Stimulated activated naive CD8-positive, alpha-beta T cell treated with anti-CD3 and anti-CD28 coated beads, Interleukin-15, amount 100 ng/mL, for 72 hours (primary cell): ENCODE measurements at places on chromosomes 16 and 17.

- no peak for DNase-seq
Observed at GRCh38 chr17:39173526-39174274, 7.7 kb upstream of the ARL5C start.

- peak; percentile 53 for DNase-seq
Observed at GRCh38 chr16:10738231-10739077, 5.2 kb upstream of the NUBP1 start.

- no peak for DNase-seq
Observed at GRCh38 chr16:52696126-52696525, 149.2 kb upstream of the TOX3 start.

DNA sequence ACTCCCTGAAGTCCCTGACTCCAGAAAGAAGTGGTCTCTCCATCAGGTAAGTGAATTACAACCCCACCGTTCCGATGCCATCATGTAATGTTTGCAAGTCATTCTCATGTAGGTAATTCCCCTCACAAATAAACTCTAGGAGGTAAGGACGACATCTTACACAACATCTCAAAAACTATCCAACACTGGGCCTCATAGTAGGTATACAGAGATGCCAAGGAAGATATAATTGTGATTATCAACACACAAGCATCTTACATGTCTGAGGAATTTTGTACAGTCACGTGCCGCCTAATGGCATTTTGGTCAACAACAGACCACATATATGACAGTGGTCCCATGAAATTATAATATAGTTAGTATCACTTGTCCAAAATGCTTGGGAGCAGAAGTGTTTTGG is 7.4 kb downstream of the GCSH start:
- no peak for DNase-seq

GRCh38 chr17:50319306-50320004 is 26.5 kb upstream of the XYLT2 start:
- DNase-seq = no peak

DNA sequence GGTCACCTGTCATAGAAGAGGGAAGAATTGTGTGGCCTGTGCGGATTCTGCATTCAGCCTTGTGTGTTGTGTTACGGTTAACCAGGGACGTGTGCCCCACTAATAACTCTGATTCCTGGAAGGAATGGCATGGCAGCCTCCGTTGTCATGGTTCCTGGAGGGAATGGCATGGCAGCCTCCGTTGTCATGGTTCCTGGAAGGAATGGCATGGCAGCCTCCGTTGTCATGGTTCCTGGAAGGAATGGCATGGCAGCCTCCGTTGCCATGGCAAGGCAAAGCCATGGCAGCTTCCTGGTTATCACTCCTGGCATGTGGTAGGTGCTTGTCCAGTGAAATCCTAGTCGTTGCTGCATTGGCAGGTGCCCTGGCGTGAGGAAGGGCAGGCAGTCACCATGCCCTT is 8.9 kb downstream of the SPG7 start:
- no peak for DNase-seq

- DNase-seq = no peak
Observed at GRCh38 chr17:82371333-82372248, at the start of gene UTS2R. Gene UTS2R, plus strand, starts transcription at chr17:82371765. Its CDS starts 2,560 bp downstream, at chr17:82374325.

DNA sequence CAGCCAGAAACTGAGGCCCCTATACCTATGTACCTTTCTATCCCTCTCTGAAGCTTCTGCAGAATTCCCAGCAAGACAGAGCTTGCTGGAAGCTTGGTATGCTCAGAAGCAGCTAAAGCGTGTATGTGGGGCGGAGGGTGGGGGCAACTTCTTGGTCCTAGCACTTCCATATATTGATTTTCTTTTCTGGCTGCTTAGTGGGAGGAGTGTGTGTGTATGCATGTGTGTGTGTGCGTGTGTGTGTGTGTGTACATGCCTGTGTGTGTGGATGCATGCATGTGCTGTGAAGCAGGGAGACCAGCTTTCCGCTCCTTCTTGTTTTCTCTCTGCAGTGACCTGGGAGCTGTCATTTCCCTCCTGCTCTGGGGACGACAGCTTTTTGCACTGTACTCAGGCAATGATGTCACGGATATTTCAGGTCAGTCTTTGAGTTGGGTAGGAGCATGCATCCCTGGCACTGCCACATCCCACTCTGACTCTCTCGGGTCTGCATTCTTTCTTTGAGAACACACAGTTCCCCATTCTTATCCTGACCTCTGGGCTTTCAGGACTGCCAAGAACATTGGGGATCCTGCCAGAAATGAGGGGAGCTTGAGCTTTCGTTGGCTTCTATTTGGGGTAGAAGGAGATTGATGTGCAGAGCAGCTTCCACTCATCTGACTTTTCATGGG is 10.7 kb downstream of the HPR start:
- DNase-seq = no peak

DNA sequence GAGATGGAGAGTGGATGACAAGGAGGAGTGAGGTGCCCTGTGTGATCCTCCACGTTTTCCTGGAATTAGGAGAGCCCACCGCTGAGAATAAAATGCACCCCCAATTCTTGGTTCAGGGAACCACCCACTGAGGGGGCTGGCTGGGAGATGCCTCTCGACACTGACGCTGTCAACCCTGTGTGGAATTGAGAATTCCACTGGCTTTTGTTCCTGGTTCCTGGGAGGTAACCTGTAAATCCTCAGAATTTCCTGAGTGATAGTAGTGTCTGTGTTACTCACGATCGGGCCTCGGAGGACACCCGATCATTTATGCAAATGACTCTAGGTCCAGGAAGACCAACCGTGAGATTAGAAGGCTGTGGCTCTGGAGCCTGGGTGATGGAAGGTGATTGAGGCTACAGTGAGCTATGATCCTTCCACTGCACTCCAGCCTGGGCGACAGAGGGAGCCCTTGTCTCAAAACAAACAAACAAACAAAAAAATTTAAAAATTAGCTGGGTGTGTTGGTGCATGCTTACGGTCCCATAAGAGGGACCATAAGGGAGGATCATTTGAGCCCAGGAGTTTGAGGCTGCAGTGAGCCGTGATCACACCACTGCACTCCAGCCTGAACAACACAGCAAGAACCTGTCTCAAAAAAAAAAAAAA is 11.7 kb upstream of the PRPSAP1 start:
- DNase-seq = no peak

DNA sequence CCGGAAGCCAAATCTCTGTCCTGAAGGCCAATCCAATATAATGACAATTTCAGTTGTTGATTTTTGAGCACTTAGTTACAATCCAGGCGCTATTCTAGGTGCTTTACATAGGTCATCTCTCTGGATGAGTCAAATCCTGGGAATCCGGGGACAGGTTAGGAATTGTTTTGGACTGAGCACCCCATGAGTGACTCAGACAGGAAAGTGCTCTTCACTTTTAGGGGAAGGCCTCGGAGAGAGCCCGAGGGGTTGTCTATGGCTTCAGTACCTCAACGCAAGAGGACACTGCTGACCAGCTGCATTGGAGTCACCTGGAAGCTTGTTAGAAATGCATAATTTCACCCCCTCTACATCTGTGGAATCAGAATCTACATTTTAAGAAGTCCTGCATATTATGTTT is 108.8 kb downstream of the IRX5 start:
- no peak for DNase-seq

GRCh38 chr17:77151186-77151585 is 10.4 kb downstream of the SEC14L1 start:
- no peak for DNase-seq

GRCh38 chr16:70765491-70765890 is 35.5 kb downstream of the VAC14 start:
- no peak for DNase-seq

GRCh38 chr17:63488851-63489250 is 12.0 kb downstream of the ACE start:
- DNase-seq = no peak

DNA sequence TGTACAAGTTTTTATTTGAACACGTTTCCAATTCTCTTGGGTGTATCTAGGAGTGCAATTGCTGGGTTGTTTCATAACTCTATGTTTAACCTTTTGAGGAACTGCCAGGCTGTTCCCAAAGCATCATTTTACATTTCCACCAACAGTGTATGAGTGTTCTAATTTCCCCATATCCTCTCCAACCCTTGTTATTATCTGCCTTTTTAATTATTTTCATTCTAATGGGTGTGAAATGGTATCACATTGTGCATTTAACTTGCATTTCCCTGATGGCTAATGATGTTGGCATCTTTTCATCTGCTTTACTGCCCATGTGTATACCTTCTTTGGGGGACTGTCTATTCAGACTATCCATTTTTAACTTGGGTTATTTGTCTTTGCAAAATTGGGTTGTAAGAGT is 104.2 kb downstream of the USP31 start:
- DNase-seq = no peak

DNA sequence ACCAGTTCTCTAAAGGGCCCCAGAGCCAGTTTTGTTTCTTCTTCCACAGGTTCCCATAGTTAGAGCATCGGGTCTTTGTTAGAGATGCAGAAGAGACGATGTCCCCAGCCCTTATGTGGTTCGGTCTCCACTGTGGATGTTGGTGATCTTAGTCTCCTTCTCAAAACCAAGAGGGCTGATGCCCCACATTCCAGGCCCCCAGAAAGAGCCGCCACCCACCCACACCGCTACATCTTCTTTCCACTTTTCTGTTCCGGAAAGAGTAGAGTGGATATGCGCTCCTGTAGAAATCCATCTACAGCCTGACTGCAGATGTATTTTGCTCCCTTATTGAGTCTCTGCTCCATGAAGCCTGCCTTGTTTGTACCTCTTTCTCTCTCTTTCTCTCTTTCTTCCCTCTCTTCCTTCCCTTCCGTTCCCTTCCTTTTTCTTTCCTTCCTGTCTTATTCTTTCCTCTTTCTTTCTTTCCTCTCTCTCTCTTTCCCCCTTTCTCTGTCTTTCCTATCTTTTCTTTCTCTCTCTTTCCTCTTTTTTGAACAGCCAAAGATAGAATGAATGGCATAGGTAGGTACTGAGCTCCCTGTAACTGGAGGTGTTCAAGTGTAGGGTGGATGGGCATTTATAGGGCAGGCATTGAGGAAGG is 224.3 kb downstream of the SEC14L1 start:
- DNase-seq = no peak

- no peak for DNase-seq
Observed at GRCh38 chr16:65793781-65794180, 572.7 kb upstream of the CDH5 start.

DNA sequence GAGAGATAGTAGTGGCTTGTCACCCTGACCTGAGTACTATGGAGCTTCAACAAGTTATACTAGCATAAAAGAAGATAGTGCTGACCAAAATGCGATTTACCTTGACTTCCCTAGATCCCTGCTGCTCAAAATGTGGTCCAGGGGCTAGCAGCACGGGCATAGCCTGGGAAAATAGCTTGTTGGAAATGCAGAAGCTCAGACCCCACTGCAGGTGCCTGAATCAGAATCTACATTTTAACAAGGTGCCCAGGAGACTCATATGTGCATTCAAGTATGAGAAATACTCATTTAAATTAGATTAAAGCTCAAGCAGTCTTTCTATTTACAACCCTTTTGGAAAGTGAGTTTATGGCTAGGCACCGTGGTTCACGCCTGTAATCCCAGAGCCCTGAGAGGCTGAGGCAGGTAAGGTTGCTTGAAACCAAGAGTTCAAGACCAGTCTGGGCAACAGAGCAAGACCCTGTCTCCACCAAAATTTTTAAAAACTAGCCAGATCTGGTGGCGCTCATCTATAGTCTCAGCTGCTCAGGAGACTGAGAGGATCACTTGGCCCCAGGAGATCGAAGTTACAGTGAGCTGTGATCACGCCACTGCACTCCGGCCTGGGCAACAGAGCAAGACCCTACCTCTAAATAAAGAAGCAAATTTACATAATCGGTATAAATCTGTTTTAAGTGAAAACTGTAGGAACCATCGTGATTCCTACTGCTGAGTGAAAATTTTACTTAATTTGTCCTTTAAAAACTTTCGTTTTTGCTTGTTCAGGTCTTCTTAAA is 7.3 kb downstream of the APOH start:
- no peak for DNase-seq

GRCh38 chr16:2482708-2483534 is 8.0 kb downstream of the TBC1D24 start:
- no peak for DNase-seq

- no peak for DNase-seq
Observed at GRCh38 chr16:79213214-79213613, 387.3 kb downstream of the MAF start.

DNA sequence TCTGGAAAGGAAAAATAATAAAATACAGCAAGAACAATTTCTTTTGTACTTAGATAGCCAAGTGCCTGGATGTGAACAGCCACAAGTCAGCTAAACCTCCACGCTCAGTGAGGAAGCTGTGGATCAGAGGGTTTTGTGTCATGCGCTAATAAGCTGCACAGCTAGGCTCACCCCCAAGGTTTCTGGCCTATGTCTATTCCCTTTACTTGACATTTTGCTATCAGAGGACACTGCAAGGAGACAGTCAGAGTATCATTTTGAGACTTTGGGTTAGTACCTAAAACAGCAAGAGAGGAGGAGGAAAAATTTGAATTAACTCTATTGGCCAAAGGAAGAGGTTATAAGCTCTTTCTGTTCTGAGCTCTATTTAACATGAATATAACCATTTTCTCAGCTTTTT is 139.3 kb downstream of the KCNJ2 start:
- no peak for DNase-seq

DNA sequence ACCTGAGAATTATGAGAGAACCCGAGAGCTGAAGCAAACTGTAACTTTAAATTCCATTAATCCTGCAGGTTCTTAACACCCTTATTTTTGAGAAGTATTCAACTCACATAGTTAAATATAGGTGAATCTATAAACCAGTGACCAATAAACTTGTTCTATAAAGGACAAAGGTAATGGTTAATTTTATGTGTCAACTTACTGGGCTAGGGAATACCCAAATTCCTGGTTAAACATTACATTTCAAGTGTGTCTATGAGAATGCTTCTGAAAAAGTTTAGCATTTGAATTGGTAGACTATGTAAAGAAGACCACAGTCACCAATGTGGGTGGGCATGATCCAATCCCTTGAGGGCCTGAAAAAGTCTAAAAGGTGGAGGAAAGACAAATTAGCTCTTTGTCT is 99.1 kb downstream of the KCNJ2 start:
- DNase-seq = no peak

DNA sequence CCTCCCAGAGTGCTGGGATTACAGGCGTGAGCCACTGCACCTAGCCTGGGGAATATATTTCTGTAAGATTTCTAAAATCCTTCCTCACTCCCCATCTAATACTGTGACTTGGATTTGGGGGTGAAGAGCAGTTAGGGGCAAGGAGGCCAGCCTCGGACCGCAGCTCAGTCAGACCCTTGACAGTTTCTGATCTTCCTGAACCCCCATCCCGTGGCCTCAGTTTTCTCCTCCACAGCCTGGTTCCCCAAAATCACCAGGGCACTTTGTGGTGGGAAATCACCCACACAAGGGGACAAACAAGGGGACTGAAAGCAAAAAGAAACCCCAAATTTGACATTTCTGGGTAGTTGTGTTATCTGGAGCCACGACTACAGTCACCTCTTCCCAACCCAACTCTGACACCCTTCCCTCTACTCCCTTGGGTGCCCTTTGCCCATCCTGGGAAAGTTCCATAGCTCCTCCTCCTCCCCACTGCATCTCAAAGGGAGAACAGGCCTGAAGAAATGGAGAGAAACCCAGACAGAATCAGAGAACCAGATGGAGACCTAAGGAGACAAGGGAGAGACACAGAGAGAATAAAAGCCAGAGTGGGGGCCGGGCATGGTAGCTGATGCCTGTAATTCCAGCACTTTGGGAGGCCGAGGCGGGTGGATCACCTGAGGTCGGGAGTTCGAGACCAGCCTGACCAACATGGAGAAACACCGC is 2.8 kb upstream of the STAT5A start:
- peak; percentile 7 for DNase-seq

- DNase-seq = peak; percentile 71
Observed at GRCh38 chr16:4116325-4117249, at the start of gene ADCY9. Gene ADCY9, minus strand, starts transcription at chr16:4116442. Its CDS starts 1,000 bp downstream, at chr16:4115442.

GRCh38 chr16:28161626-28162025 is 50.1 kb downstream of the XPO6 start:
- DNase-seq = no peak

GRCh38 chr17:29571883-29572681 is 3.6 kb downstream of the TP53I13 start:
- peak; percentile 10 for DNase-seq
